ENCODE measurements at places on chromosomes 16 and 17. TPM values are rescaled to one million over a fixed set of nuclear protein-coding genes. Genes with fewer than 3 reads are reported as not detected.

The ASPA gene
- 24.2 TPM for polyA plus RNA-seq

The ADCY7 gene
- polyA plus RNA-seq, result 0.86 TPM

The CD300H gene
- polyA plus RNA-seq, result not detected

The PKMYT1 gene
- 0.97 TPM for polyA plus RNA-seq

The BAHCC1 gene
- polyA plus RNA-seq, result 2.6 TPM

The KRT9 gene
- polyA plus RNA-seq, result not detected

The SNTB2 gene
- polyA plus RNA-seq, result 4.8 TPM

The ABCA8 gene
- 3.7 TPM for polyA plus RNA-seq

The PRSS33 gene
- not detected for polyA plus RNA-seq

The CNTD1 gene
- 0.95 TPM for polyA plus RNA-seq

The C16orf92 gene
- polyA plus RNA-seq, result not detected

The JPH3 gene
- polyA plus RNA-seq, result not detected

The CLEC18A gene
- polyA plus RNA-seq, result 87.7 TPM

The WFDC1 gene
- 34.8 TPM for polyA plus RNA-seq

GRCh38 chr16:11583889-11584565 is 2.7 kb downstream of the LITAF start:
- DNase-seq, result no peak

DNA sequence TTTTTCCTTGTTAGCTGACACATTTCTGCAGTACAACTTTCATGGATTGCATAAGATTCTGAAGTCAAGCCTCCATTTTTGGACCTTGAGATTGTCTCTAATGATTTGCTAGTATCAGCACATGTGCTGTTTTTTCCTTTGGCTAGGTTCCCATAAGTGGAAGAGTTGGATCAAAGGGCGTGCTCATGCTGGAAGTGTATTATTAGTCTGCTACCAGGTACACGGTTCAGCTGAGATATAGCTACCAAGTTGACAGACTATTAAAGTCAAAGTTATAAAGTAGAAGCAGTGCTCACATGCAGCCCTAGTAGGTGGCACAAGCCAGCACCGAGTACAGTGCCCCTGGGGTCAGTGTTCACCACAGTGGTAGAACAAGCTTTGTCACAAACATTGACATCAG is 3.2 kb downstream of the FAHD1 start:
- DNase-seq, result no peak

- DNase-seq, result peak; percentile 21
These were observed 480 bp upstream of the PROCA1 start for GRCh38 chr17:28712032-28712704.

GRCh38 chr17:13544292-13544691 is 57.4 kb downstream of the HS3ST3A1 start:
- no peak for DNase-seq

GRCh38 chr17:81529437-81529803 is 1.2 kb downstream of the FSCN2 start:
- no peak for DNase-seq

GRCh38 chr17:38735161-38735997 is 5.2 kb downstream of the CISD3 start:
- DNase-seq, result peak; percentile 76

GRCh38 chr17:81840826-81841778 is 6.3 kb upstream of the PPP1R27 start:
- DNase-seq, result peak; percentile 34

DNA sequence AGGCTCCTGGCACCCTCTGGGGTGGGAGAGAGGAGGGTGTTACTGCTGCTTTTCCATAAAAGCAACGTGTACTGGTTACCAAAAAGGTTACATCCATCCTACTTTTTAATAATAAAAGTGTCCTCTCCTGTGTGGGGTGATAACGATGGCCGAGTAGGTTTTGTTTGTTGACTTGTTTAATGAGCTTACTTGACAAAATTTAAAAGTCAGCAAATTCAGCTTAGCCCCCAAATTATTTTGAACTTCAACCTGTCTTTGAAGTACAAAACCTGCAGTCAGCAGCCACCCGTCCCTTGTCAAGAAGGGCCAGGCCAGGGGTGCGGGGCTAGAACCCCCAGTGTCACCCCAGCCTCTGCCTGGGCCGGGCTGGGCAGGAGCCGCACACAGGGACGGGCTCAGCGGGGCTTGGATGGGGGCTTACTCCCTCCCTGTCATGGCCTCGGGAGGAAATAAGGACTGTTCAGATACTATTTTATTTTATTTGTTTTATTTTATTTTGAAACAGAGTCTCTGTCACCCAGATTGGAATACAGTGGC is 103.9 kb upstream of the CHMP6 start:
- no peak for DNase-seq

DNA sequence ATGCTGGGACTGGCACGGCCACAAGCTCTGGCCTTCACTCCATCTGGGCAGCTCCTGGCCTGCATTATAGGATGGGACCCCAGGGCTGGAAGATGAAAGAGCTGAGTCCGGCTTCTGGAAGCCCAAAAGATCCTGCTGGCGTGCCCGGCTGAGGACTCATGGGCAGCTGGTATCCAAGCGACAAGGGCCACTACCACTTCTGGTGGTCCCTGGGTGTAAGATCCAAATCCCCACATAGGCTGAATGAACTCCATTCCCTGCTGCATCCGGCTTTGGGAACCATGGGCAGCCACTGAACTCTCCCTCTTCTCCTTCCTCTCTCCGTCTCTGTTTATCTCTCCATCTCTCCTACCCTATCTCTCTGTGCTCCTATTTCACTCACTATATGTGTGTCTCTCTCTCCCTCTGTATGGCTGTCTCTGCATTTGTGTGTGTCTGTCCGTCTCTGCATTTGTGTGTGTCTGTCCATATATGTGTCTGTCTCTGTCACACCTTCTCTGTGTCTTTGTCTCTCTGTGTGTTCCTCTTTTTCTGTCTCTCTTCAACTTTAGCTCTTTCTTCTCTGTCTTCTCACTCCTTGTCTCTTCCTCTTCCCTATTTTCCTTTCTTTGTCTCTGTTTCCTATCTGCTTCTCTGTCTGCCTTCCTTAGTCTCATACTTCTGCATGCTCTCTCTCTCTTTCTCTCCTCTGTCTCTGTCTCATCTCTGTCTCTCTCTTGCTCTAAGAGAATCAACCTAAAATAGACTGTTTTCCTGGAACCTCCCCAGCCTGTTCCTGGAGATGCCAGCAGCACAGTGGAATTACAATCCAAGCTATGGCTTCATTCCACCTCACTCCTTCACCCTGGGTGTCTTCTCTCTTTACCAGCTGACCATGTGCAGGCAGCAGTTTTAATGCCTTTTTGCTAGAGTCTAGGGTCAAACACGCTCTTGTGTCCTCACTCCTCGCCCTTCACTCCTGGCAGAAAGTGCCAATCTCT is 60.4 kb upstream of the IRX6 start:
- no peak for DNase-seq

GRCh38 chr17:55561973-55562495 is 50.8 kb upstream of the SMIM36 start:
- DNase-seq, result no peak

GRCh38 chr17:50128441-50129352 is 1.3 kb downstream of the SAMD14 start:
- peak; percentile 74 for DNase-seq

- DNase-seq, result no peak
These were observed 70.1 kb downstream of the OMG start for GRCh38 chr17:31226950-31227349.

DNA sequence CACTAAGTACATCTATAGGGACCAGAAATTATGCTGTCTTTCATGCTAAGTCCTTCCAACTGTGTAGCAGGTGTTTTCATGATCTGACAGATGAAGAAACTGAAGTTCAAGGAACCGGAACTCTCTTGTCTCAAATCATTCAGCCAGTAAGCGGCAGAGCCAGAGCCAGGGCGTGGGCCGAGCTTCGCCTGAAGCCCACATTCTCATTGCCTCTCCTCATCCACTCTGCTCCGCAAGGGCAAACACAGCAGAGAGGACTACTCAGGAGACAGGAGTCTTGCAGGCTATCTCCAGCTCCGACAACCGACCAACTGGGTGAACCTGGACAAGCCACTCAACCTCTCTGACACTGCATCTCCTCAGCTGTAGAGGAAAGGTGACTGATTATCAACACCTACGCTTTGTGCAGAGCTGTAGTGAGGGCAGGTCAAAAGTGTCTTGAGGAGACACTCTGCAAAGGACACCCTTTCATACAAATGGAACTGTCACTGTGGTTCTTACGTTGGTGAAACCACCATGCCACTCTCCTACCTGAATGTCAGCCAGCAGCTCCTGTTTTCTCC is 72.9 kb downstream of the CYTH1 start:
- DNase-seq, result no peak

DNA sequence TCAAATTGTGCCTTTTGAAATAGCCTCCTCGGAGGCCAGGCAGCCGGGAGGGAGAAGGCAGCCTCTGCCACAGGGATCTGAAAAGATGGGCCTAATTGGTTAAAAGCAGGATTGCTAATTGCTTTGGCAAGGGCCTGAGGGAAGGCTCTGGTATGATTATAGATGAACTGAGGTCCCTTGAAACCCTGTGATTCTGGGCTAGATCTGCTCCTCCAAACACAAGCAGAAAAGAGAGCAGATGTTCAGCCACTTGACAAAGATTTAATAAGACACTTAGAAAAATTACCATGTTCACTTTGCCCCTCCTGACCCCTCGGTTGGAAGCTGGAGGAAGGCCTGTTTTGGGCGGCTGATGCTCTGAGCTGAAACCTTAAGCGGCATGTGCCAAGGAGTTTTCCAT is 209.5 kb upstream of the MPHOSPH6 start:
- DNase-seq, result no peak

DNA sequence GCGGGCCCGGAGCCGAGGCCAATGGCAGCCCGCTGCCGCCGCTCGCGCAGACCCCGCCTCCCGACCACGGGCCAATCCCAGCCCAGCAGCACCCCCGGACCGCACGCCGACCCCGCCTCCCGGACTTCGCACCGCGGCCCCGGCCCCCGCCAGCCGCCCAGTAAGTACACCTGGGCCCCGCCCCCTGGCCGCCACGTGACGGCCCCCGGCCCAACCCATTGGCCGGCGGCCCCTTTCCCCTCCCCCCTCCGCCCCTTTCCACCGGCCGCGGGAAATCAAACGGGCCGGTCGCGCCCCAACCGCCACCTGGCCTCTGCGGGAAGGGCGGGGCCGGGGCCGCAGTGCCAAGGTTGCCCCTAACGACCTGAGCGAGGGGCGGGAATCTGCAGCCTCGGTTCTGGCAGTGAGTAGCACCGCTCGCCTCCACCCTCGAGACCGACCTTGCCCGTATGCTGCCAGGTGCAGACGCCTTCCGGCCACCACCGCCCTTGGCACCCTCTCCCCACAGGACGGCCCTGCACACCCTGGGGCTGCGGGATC is at the start of gene YBX2:
Gene YBX2 (minus strand): TSS at position 26 of the 540 bp plus-strand sequence. CDS start 139 bp downstream, outside the sequence.
- peak; percentile 86 for DNase-seq

DNA sequence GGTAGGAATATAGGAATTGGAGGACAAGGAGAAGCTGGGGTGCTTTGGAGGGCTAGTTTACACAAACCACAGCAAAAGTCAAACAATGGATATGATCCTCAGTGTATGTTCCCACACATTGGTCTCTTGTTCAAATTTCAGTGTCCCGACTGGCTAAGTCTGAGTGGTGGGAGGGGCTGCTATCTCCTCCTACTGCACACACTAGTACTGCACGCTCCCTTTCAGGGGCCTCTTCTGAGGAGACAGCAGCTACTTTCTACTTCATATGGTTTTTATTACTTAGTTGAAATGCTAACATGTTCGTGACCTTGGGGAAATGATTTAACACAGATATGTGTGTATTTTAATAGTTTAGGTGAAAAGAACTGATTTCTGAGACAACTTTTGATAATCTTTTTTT is 18.8 kb upstream of the KRT10 start:
- DNase-seq, result no peak

- no peak for DNase-seq
These were observed 5.0 kb downstream of the ACLY start for GRCh38 chr17:41913798-41914197.

GRCh38 chr16:68400924-68401460 is 47.3 kb downstream of the SMPD3 start:
- no peak for DNase-seq

GRCh38 chr17:81241648-81242420 is 2.7 kb downstream of the NDUFAF8 start:
- peak; percentile 58 for DNase-seq

DNA sequence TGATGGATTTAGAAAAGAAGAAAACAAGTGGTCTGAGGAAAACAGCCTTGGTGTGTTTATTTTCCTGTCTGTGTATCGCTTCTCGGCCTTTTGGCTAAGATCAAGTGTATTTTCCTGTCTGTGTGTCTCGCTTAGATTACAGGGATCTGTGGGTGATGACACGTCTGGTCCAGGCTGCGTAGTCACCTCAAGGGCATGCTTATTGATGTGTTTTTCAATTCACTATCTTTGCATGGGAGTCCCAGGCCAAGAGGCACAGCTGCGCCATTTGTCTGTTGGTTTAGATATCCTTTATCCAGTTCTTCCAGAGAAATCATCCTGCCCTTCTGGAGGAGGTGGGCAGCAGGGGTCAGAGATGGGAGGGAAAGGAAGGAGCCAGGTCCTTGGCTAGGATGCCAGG is 47.1 kb upstream of the STH start:
- no peak for DNase-seq

GRCh38 chr17:73947281-73947965 is 256.1 kb upstream of the RPL38 start:
- no peak for DNase-seq

DNA sequence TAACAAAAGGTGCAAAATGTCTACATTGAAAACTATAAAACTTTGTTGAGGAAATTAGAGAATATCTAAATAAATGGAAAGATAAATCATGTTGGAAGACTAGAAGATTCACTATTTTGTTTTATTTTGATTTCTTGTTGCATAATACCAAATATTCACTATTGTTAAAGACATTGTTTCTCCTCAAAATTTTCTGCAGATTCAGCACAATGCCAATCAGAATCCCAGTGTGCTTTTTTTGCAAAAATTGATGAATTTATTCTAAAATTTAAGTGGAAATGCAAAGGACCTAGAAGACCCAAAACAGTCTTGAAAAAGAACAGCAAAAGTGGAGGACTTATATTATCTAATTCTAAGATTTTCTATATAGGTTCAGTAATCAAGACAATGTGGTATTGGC is 40.4 kb downstream of the TTLL6 start:
- no peak for DNase-seq

GRCh38 chr17:17661834-17662385 is 19.3 kb upstream of the RAI1 start:
- no peak for DNase-seq

DNA sequence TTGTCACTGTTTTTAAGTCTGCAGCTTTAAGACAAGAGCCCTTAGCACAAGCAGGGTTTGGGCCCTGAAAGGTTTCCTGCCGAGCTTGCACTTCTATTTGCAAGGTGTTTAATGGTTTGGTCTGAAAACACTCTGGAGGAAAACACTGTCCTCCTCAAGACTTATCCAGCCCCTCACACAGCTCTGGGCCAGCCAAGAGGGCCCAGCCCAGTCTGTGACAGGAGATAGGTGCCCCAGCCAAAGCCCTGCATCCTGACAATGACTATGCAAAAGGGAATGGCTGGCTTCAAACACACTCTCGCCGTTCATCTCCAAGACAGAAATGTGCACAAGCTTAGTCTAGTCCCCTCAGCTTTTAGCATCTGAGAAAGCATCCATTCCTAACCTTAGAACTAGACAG is 26.9 kb downstream of the MPG start:
- no peak for DNase-seq

DNA sequence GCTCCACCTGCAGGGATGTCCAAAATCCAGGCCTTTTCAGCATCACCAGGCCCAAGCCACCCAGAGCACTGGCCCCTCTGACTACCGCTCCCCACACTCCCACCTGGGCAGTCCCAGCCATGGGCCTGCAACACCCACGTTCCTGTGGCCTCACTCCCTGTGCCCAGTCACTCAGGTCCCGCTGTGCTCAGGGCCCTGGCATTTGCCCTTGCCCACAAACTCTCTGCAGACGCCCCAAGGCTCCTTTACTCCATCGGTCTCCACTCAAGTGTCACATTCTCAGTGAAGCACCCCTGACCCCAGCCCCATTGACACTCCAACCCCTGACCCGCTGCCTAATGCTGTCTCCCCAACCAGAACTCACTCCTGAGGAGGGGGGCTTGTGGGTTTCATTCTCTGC is 23.6 kb downstream of the MPG start:
- DNase-seq, result no peak

All from kidney (tissue), 22 donors.